Breast epithelium (tissue), 4 donors: ENCODE measurements at places on chromosomes 7 and 10.

GRCh38 chr7:139909379-139910050 lies 80.5 kb downstream of the TBXAS1 start:
- no peak for DNase-seq

DNA sequence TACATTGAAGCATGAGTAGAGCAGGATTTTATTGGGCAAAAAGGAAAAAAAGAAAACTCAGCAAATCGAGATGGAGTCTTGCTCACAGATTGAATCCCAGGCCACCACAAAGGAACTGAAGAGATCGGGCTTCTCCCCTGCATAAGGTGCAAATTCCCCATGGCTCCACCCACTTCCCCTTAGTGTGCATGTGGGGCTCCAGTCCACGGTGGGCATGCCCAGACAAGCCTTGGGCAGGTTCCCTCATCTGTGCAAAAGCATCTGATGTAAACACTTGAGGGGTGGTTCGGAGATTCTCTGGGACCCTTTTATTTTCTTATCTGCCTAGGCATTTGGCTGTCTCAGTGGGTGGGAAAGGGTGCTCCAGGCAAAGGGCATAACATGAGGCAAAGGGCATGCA lies 150.7 kb downstream of the CFTR start:
- DNase-seq, result no peak

DNA sequence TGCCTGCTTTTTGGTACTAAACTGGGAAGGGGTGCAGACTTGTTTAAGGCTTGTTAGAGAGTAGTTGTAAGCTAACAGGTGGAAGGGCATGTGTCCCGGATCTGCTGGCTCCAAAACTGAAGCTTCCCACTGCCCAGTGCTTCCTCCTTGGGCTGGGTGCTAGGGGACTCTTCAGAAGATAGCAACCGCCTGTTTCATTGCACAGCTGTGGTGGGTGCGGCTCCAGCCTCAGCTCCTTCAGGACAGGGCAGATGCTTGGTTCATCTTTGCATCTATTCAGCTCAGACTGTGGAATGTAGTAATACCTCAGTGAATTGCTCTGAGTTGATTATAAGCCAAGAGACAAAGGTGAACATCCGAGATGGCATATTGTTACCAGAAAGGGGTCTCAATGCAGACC lies 527.1 kb downstream of the TYW1 start:
- DNase-seq, result no peak

DNA sequence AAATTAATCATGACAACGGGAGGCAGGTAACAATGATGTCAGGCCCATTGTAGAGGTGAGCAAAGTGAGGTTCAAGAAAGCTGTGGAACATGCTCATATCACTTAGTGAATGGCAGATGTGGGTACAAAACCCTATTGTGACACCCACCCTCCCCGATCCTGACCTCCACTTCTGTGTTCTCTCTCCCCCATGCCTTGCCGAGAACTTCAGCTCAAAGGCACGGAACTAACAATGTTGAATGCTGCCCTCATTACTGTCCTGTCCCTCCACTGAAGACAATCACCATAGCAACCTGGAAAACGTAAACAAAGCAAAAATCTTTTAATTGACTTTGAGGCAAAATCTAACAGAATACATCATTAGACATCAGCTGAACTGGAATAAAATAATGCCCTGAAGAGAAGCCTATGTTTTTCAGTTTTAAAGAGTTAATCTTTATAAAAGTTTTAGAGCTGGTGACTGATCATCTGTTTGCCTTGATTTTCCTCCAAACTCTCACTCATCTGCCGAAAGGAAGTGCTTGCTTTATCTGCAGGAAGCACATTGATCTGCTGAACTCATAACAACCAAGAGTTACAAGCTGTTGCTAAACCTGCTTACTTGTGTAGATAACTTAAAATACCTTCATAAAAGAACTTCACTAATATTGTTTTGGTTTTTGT lies 133.6 kb downstream of the CUBN start:
- DNase-seq, result no peak

DNA sequence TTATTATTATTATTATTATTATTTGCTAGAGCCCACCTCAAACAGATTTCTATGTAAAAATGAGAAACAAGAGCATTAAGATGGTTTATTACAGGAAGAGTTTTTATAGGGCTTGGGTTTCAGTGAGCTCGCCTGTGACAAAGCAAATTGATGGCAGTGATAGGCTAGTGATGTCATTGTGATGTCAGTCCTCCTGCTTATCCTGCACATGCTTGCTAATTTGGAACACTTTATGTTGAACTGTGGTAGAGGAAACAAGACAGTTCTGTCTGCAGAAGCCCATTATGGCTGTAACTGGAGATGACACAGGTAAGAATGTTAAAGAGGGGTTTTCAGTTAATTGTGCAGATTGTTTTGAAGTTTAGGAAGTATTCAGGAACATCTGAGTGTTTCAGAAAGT lies 68.3 kb downstream of the CREM start:
- DNase-seq, result no peak

- no peak for DNase-seq
These were observed 301.4 kb downstream of the PTPRN2 start for GRCh38 chr7:158286210-158286609.

GRCh38 chr10:55398497-55398882 lies 597.5 kb upstream of the PCDH15 start:
- no peak for DNase-seq

DNA sequence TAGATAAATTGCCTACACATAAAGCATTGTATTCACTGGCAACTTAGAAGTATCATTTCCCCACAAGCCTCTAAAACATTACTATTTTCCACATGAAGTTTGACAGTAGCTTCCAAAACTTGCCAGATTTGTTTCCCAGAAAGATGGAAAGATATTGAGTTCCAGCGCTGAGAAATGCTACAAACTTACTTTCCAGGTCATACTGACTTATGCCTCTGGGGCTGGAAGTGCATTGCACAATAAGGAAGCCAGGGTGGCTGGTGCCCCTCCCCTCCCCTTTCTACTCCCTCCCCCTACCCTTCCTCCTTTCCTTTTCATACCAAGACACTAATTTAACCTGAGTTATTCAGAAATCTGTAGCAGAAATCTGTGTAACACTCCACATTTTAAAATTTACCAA lies 212.6 kb downstream of the WDR37 start:
- no peak for DNase-seq

GRCh38 chr7:134772401-134772800 lies 7.0 kb upstream of the CALD1 start:
- DNase-seq, result no peak

DNA sequence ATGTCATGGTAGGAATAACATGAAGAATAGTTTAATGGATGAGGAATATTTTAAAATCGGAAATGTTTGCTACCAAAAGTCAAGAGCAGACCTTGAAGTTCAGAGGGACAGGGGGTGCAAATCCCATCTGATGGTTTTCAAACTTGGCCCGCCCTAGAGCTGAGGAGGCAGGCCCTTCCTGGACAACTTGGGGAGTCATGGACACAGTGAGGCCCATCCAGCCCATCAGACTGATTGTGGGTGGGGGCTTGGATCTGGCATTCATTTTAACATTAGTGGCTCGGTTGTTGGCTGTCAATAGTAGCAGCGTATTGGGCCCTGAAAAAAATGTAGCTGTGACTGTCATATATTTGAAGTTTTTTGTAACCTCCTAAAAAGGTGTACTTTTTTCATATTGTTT lies 2.0 kb downstream of the C10orf90 start:
- DNase-seq, result no peak

DNA sequence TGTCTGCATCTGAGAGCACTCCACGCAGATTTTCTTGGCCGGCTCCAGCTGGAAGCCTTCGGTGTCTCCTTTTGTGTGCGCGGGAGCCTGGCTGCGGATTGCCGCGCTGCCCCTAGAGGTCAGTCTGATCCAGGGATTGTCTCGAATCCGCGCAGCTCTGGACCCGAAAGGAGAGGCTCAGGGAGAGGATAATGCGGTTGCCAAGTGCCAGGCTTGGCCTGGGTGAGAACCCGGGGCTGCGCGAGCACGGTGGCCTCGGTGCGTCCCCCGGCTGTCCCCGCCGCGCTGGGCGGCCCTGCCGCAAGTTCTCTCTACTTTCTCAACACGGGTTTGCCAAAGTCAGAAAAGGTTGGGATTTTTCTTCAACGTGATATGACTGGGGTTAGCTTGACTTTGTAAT lies 140.9 kb downstream of the ADCYAP1R1 start:
- peak; percentile 23 for DNase-seq

- DNase-seq, result no peak
These were observed 46.1 kb upstream of the APBB1IP start for GRCh38 chr10:26391701-26392695.

DNA sequence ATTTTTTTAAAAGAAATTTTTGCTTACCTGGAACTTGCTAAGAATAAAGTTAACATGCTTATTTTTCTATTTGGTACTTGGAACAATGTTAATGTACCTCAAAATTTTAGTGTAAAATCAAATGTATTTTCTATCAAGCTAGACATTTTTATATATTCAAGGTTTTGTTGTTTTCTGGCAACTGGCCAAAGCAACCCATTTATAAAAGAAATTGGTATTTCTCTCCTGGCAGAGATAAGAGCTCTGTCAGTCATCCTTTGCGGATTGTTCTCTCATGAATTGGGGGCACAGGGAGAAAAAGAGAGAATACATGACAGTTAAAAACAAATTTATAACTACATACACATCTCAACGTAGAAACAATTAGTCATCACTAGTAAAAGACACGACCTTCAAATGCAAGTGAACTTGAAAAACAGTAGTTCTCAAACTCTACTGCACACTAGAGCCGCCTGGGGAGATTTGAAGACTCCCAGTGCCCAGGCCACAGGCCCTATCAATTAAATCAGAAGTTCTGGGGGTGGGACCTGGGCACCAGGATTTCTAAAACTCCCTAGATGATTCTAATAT lies 152.4 kb upstream of the LAMB4 start:
- DNase-seq, result no peak

DNA sequence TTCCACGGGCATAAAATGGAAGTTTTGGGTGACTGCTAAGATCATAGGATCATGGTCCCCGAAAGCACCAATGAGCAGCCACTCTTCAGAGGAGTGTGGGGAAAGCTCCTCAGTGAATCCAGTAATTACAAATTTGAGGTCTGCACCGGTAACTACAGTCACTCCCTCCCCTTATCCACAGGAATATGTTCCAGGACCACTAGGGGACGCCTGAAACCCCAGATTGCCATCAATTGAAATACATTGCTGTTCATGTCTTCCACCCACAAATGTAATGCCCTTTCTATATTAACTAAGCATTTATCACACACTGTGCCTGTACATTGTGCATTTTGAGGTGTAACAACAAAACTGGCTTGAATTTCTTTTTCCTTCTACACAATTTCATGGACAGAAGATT lies 447.9 kb upstream of the PFKP start:
- DNase-seq, result no peak

DNA sequence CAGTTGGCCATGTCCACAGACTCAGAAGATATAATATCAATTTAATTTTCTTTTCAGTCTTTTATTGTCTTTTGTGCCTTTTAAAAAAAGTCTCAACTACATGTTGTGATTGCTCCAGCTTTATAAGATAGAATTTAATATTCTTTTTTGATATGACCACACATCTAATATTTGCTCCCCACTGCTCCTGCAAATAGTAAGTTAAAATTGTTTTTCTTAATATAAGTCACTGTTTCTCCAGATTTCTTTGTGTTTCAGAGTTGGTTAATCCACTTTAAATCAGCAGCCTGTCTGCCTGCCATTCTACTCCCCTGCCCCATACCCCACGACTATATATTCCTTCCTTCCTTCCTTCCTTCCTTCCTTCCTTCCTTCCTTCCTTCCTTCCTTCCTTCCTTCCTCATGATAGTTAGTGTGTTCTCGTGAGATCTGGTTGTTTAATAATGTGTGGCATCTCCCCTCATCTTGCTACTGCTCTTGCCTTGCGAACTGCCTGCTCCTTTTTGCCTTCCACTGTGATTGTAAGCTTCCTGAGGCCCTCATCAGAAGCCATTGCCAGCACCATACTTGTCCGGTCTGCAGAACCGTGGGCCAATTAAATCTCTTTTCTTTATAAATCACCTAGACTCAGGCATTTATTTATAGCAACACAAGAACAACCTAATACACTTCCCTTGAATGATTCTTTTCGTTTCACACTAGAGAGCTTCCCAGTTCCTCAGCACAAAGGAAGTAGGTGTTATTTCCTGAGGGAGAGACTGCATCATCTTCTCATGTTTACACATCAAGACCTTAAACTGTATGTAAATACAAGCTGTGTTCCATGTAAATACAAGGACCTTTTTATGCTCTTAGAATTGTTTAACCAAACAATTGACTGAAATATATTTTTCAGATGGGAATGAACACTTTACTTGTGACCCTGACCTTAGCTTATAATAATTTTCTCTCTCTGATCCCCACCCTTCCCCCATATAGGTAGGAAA lies 24.5 kb downstream of the TAS2R16 start:
- DNase-seq, result no peak

GRCh38 chr10:33337326-33337957 lies 3.0 kb upstream of the NRP1 start:
- DNase-seq, result no peak

DNA sequence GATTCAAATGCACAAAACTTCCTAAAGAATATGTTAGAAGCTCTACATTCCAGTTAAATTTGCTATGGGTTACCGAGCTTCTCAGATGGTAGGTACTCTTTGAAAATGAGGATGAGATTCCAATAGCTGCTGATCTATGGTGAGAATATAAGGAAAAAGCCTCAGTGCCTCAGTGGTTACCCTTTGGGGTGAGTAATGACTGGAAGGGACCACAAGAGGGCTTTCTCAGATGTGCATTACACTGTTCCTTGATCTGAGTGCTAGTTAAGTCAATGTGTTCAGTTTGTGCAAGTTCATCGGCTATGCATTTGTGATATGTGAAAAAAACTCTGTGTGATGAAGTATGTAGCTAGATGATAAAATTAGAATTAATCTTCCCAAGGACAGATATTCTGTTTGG lies 3.5 kb downstream of the NRCAM start:
- DNase-seq, result no peak

DNA sequence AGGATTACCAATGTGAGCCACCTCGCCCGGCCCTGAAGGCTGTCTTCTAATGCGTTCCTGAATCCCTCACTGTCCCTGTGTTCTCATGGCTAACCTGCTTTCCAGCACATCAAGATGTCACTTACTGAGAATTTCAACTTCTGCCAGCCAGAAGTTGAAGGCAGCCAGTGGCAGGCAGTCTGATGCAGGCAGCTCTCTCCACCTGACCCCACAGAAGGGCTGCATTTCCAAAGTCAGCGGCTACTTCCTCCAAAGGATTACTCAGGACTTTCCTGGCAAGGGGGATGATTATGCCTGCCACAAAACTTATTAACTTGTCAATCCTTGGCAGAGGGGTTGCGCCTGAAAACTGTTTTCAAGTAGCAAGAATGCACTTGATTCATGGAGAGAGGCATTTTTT lies 1219.4 kb downstream of the TYW1 start:
- peak; percentile 27 for DNase-seq

- DNase-seq, result no peak
These were observed 23.1 kb downstream of the KDM7A start for GRCh38 chr7:140153666-140154161.
